GM12892 (cell line): ENCODE measurements at places on chromosomes 11 and 22.

DNA sequence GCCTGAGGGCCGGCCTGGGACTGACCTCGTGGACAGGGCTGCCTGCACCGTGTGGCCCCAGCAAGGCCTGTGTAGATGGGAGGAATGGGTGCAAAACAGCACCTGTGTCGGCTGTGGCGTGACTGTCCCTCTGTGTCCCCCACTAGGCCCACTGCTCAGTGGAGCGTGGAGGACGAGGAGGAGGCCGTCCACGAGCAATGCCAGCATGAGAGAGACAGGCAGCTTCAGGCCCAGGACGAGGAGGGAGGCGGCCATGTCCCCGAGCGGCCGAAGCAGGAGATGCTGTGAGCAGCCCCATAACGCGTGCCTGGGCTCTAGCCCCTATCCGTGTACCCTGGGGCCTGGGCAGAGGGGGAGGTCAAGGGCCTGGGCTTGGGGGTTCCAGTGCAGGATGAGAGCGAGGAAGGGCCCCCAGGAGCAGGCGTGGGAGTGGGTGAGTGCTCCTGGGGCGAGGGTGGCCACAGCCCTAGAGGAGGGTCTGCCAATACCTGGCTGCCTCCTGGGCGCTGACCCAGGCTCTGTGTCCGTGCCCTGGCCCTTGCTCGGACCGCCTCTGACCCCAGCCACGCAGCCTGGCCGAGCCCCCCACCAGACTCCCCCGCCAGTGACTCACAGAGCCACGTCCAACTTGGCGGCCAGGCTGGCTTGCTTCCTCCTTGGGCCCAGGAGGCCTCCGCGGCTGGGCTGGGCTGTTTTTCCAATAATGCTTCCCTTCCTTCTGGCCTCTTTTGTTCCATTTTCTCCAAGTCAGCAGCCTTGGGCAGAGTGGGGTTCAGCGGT, 11.6 kb downstream of the PRR33 start:
- peak; percentile 25 for DNase-seq

DNA sequence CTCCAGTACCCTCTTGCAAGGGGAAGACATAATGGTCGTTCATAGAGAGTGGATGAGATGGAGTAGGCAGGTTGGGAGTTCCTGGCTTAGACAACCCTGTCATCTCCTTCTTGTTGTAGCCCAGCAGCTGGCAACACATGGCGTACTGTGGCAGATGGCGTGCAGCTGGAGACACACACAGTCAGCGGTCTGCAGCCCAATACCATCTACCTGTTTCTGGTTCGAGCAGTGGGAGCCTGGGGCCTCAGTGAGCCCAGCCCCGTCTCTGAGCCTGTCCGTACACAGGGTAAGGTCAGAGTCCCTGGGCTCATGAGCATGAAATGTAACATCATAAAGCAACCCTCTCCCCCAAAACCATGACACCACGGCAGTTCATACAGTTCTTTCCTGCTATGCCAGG, 8.7 kb downstream of the ROBO3 start:
- DNase-seq: no peak

DNA sequence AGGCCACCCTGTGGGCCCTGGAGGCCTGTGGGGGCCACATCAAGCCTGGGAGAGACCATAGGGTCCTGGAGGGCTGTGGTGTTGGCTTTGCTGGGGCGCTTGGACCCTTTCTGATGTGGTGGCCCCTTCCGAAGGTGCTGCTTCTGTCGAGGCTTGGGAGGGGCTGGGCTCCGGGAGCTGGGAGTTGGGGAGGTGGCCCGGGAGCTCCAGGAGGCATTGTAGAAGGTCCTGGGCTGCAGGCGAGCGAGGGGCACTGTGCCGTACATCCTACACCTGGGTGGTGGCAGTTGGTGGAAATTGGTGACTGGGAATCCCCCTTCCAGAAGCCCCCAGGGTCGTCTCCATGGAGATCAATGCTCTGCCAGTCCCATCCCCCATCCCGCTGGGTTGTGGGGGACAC, 2.6 kb downstream of the PLA2G3 start:
- no peak for DNase-seq

GRCh38 chr11:73916435-73916834, 34.4 kb upstream of the DNAJB13 start:
- DNase-seq: no peak

GRCh38 chr11:66920978-66921784, 37.0 kb downstream of the PC start:
- DNase-seq: no peak

DNA sequence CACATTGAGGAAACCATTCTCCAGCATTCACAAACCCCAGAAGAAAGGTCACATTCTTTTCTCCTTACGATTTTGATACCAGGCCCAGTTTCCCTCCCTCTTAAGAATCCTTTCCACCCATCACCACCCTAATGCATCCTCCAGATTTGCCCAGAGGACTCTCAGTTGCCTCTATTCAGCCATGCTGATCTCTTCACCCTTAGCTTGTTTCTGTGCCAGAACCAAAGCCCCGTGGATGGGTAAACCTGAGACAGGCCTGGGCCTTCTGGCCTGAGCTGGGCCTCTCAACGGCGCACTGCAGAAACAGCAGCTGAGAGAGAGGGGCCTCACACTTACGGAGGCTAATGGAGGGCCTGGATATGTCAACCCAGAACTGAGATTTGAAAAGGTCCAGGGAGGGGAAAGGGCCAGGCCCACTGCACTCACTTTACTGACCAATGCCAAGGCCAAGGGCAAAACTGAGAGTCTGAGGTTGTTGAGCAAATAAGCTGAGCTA, 32.2 kb upstream of the OAF start:
- DNase-seq: no peak

DNA sequence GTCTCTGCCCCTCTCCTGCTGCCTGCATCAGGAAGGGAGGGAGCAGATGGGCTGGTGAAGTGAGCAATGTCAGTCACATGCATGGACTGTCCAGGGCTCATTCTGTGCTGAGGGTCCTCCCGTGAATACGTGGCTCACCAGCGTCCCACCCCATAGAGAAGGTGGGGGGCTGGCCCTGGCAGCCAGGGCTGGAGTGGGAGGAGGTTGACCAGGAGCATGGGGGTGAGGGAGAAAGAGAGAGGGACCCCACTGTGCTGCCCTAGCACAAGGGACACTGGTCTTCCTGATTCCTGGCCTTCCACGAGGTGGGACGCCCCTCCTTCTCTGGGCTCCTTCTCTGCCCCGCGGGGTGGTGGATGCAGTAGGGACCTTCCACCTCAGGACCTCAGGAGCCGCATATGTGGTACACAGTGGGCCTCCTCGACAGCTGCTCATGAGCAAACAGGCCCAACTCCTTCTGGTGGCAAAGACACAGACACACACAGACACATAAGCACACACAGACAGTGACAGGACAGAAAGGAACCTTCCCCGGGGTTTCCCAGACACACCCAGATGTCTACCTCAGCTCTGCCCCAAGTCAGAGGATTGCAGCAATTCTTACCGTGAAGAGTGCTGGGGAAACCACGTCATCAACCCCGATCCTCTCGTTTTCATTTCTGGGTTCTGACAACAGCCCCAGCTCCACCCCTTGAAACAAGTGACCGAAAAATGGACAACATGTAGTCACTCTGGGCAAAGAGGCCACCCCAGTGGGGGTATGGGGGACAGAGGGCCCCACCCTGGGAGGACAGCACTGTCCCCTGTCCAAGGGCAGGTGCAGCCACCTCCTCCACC, 3.6 kb upstream of the APOBEC3A start:
- peak; percentile 87 for DNase-seq

- DNase-seq: no peak
These were observed 34.3 kb upstream of the CD44 start for GRCh38 chr11:35104655-35105054.

DNA sequence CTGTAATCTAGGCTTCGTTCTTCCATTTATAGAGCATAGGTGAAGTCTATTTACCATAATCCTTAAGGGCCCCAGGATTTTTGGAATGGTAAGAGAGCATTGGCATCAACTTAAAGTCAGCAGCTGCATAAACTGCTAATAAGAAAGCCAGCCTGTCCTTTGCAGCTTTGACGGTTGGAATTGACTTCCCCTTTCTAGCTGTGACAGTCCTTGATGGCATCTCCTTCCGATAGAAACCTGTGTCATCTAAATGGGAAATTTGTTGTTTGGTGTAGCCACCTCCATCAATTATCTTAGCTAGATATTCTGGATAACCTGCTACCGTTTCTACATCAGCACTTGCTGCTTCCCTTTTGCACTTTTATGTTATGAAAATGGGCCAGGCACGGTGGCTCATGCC, 58.0 kb upstream of the GLYATL1B start:
- DNase-seq: no peak
